ENCODE measurements at places on chromosomes 6 and 20.

DNA sequence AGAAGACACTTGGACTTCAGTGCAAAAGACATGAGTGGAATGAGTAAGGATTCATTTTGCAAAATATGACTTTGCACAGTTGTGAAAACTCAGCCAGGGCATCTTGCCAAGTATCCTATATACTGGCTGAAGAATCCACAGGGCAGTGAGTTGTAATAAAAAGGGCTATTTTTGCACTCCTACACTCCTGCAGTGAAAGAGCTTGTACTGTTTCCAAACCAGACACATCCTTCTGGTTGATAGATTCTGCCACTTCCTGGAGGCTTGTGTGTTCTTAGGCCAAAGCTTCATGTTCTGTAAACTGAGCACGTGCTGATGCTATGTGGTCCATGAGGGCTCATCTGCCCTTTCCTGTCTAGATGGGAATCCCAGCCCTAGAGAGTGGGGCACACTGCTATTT lies 34.9 kb downstream of the GMPR start:
- no peak for DNase-seq

GRCh38 chr20:38083338-38084048 lies 49.9 kb downstream of the RPRD1B start:
- no peak for DNase-seq

GRCh38 chr20:20137851-20138250 lies 85.5 kb downstream of the CFAP61 start:
- no peak for DNase-seq

DNA sequence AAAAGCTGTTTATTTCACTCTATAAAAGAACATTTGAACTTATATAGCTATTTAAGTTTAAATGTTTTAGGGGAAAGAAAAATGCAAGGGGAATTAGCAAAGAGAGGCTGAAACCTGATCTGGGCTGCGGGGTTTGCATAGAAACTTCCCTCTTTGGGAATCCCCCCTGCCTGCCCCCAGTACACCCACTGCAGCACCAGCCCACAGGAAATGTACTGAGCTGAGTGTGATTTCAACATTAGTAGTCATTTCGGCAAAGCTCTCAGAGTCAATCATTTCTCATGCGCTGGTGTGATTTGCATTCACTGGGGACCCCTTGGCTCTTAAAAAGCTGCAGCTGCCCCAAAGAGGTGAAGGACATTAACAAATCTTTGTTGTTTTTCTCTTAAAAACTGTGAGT lies 859.4 kb downstream of the MAFB start:
- DNase-seq = no peak

DNA sequence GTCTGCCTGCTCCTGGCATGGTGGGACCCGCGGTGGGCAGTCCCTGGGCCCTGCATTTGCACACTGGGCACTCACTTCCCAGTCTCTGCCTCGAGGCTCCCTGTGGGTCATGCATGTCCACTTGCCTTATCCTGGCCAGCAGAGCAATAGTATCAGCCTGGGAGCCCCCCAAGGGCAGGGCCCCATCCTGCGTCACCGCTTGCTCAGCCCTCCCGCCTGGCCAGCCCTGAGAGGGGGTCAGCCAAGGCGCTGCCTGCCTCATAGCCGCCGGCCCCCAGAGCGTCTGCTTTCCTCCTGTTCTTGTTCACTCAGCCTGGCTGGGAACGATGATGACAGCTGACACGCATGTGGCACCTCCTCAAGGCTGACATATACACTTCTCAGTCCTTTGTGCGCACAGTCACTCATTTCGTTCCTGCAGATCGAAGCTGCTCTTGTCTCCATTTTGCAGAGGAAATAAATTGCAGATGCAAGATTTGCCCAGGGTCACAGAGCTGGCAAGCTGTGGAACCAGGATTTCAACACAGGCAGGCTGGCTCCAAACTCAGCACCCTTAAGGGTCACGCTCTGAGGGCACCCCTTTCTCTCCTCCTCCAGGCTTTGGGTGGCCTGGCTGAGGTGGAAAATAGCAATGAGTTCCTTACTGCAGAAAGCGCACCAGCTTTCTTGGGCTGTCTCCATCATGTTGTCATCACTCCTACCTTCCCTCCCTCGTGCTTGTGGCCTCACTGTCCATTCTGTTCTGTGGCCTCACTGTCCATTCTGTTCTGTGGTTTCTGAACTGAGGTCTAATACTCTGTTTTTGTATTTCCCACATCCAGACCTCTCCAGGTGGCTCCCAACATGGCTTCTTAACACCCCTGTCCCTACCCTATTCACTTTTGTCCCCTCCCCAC lies 17.2 kb downstream of the KCNK17 start:
- DNase-seq = no peak

GRCh38 chr20:41415191-41415590 lies 48.6 kb upstream of the EMILIN3 start:
- no peak for DNase-seq

DNA sequence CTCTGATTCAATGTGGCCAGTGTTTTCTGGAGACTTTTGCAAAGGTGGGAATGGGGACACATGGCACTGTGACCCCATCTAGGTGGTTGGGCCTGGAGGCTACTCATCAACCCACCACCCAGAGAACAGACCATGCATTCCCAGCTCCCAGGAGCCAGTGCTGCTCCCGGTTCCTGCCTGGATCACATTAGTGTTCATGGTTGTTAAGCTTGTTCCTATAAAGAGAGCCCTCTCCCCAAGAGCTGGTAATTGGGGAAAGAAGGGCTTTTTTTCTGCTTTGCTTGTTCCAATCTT lies 102.0 kb downstream of the PHACTR3 start:
- no peak for DNase-seq

- no peak for DNase-seq
Measured at GRCh38 chr6:30799210-30799609, 54.9 kb upstream of the IER3 start.

DNA sequence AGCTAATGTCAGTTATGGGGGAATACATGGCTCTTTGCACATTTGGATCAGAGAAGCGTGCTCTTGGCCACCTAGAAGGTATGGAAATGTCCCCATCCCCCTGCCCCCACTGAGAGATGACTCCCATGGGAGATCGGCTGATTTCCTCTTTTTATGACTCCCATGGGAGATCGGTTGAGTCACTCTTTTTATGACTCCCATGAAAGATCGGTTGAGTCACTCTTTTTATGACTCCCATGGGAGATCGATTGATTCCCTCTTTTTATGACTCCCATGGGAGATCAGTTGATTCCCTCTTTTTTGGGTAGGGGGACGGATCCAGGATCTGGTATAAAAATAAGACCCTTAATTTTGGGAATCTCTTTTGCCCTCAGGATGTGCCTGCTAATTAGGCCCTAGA lies 10.3 kb upstream of the TAAR9 start:
- DNase-seq = no peak

GRCh38 chr6:137661601-137662000 lies 167.4 kb upstream of the OLIG3 start:
- peak; percentile 16 for DNase-seq

GRCh38 chr6:16767765-16768476 lies 6.7 kb upstream of the ATXN1 start:
- no peak for DNase-seq

GRCh38 chr20:3248167-3248992 lies 9.4 kb upstream of the SLC4A11 start:
- no peak for DNase-seq

- no peak for DNase-seq
Measured at GRCh38 chr6:168050881-168051586, 28.0 kb downstream of the FRMD1 start.

DNA sequence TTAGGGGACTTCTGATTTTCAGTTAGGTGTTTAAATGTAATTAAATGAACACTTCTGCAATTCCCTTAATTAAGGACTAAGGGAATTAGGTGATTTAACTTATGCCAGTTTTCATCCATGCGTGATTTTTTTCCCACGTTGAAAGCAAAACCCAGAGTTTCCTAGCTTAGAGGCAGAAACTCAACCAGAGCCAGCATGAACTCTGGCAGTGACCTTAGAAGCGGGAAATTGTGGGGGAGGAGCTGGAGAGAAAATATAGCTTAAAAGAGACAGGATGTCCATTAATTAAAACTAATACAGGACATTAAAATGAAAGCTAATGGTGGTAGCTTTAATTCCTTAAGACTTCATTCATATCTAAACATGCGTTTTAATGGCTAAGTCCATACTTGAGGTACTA lies 41.6 kb downstream of the IYD start:
- DNase-seq = no peak

DNA sequence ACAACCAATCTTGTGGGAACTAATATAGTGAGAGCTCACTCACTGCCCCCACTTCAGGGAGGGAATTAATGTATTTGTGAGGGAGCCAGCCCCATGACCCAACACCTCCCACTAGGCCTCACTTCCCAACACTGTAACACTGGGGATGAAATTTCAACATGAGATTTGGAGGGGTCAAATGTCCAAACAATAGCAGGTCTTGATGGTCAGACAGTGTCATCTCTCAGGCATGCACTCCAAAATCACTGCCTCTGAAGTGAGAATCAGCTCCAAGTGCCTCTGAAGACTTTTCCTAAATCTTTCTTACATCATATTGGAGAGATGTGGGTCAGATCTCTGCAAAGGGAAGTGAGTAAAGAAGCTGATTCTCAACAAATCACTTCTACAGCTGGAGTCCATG lies 13.8 kb upstream of the SAYSD1 start:
- no peak for DNase-seq

DNA sequence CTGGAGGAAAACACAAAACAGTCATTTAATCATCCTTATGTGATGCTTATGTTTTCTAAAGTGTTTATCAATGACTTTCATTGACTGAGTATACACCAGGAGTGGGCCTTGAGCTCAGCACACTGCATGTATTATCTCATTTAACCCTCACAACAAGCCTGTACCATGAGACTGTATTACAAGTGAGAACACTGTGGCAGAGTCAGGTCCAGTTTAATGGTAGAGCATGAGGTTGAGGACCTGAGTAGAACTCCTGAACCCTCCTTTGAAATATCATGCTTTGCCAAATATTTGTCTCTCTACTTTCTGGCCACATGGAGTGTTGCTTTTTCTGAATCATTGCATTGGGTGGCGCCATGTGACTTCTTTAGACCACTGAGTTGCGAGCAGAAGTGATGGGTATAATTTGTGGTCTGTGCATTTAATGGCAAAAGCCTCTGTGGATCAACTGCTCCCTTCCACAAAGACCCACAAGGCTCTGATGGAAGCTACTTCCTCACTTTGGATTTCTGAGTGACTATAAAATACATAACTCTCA lies 65.0 kb upstream of the SIRPG start:
- no peak for DNase-seq

DNA sequence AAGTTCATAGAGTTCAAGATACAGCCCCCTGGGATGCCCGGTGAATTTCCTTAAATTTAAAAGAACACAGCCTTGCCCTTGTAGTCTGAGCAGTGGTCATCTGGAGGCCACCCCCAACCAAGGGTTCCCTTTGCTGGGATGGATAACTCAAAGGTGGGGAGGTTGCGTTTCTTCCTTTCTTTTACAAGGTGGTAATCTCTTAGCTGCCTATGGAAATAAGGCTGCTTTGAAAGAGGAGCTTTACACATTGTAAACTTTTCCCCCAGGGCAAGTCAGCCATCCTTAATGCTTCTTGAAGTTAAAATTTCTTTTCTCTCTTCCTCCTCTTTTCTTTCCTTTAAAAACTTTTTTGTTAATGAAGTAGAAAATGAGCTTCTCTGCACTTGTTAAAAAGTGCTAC lies 71.2 kb upstream of the PRDM1 start:
- DNase-seq = no peak

DNA sequence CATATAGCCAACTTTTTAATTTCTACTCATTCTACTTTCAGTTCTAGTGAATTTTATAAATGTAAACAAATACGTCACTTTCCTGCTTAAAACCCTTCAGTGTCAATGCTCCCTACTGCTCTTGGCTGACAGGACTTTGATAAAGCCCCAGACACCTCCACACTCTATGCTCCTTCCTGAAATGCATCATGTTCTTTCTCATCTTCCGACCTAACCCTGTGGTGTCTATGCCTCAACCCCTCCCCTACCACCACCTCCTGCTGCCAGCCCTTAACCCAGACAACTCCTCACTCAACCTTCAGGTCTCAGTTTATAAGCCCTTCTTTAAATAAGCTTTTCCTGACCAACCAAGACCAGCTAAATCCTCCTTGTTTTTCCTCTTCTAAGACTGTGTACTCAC lies 19.1 kb downstream of the TLDC2 start:
- no peak for DNase-seq

- no peak for DNase-seq
Measured at GRCh38 chr6:53343092-53343491, 5.7 kb downstream of the ELOVL5 start.

- DNase-seq = no peak
Measured at GRCh38 chr6:16562498-16562897, 198.8 kb downstream of the ATXN1 start.

DNA sequence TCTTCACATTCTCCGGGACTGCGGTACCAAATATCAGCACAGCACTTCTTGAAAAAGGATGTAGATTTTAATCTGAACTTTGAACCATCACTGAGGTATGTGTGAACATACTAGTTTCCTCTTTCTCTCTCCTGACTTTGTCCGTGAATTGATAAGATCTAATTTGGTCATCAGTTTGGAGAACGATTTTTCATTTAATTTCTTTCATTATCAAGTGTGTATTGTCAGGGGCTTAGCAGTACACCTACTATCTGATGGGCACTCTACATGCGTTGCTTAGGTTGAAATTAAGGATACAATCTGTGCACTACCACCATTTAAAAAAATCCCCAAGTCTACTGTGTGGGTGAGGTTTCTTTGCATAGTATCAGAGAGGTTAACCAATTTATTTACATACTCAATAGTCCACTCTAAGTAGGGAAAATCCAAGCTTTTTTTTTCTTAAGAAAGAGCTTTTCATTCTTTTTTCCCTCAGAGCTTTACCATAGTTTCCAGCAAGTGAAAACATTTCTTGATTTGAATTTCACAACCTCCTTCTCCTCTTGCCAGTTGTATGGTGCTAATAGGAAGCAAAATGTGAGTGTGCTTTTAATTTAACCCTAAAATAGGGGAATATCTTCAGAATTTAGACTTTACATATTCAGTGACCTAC lies 105.4 kb upstream of the ESR1 start:
- no peak for DNase-seq

GRCh38 chr6:27592481-27593199 lies 119.7 kb upstream of the ZNF184 start:
- no peak for DNase-seq

GRCh38 chr6:135577059-135577538 lies 79.6 kb upstream of the AHI1 start:
- DNase-seq = no peak

- no peak for DNase-seq
Measured at GRCh38 chr6:5203546-5203945, 57.2 kb downstream of the LYRM4 start.

- no peak for DNase-seq
Measured at GRCh38 chr6:111592726-111593511, 12.8 kb downstream of the TRAF3IP2 start.

GRCh38 chr20:31630187-31630790 lies 7.4 kb upstream of the COX4I2 start:
- no peak for DNase-seq

DNA sequence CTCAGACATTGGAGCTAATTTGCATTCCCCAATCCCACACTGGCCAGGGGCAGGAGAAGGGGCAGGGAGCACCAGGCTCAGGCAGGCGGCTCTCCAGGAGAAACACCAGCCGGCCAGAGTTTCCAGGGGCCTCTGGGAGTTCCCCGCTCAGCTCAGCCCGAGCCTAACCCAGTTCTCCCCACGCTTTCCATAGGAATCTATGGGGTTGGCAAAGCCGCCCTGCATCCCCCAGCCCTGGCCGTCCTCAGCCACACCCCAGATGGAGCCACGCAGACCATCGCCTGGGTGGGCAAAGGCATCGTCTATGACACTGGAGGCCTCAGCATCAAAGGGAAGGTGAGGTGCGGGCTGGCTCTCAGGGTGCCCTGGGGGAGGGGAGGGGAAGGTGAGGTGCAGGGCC lies 8.2 kb downstream of the NPEPL1 start:
- DNase-seq = no peak

- no peak for DNase-seq
Measured at GRCh38 chr6:158764183-158764849, 54.9 kb downstream of the EZR start.

Data from CD4-positive, alpha-beta T cell treated with Interleukin-6 at 100 ng/mL for 8 hours (primary cell).